ENCODE measurements at places on chromosomes 3 and 15.

GRCh38 chr3:13657660-13658435, 108.9 kb downstream of the FBLN2 start:
- peak; percentile 24 for DNase-seq

DNA sequence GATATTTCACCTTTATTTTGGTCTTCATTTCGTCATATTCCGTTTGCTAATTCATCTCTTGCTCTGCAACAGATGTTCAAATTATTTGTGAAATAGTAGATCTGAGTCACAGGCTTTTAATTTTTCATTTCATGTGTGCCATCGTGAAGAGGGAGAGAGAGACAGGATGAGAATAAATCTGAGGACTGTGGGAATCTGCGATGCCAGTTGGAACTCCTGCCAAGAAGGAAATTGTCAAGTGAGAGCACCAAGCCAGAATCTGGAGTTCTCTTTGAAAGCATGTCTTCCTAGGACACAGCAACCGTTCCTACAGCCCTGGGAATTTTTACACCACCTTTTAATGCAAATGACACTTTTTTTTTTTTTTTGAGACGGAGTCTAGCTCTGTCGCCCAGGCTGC, 48.8 kb downstream of the NSMCE3 start:
- no peak for DNase-seq

DNA sequence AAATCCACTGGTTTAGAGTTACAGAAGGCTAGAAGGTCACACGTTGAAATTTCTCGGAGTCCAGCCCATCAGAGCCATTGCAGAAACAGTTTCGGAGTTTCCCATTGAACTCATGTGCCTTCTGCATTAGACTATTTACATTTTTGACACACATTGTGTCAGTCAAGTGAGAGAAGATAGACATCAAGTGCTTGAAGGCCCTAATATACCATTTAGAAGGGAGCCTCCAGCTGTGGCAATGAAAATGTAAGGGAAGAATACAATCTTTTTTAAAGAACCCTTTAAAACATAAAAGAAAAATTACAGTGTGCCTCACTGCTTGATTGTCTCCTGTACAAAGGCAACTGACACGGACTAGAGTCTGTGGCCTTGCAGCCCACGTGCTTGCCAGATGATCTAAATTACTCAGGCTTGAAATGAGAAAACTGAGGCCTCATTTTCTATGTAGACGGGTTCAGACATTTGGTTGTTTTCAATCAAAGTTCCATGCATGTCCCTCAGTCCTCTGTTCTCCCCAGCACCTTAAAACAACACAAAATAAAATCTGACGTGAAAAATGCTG, 650.5 kb downstream of the ROBO2 start:
- no peak for DNase-seq

DNA sequence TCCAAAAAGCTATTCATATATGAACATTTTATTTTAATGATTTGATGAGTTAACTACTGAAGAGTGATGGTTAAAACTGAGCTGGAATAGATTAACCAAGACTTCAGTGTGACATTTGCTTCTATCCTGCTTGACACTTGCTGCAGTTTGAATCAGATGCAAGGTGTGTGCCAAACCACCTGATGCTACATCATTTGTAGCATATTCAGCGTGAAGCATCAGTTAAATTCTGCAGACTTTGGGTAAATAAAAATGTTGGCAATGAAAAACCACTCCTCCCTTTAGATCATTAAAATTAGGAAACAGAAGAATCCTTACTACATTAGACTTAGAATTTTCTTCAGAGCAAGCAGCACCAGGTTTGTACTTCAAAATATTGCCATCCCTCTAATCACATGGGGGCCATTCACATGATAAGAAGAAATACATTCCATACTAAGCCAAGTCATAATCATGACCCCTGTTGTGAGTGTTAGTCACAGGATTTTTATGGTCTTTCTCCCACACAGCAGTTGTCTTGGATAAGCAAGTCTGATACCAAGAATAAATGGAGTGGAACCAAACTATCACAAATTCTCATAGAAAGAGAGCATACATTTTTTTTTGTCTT, 160.7 kb upstream of the TNIK start:
- DNase-seq: peak; percentile 39

DNA sequence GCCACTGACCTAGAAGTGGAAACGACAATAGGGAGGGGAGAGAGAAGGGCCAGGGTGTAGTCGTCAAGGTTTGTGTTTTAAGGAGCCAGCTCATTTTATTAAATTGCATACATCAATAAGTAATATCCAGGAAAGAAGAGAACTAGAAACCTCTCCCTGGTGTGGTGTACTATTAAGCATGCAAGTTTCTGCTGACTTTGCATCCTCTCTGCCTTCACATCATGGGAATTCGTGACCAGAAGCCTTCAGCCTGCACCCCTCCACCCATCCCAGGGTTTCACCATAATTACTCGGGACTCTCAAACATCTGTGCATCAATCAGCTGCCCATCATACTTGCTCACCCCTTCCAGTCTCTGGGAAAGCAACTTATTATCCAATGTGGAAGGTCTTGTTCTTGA, 70.9 kb upstream of the UBE3A start:
- DNase-seq: no peak

GRCh38 chr3:196502775-196503195, 783 bp downstream of the RNF168 start:
- DNase-seq: peak; percentile 85

DNA sequence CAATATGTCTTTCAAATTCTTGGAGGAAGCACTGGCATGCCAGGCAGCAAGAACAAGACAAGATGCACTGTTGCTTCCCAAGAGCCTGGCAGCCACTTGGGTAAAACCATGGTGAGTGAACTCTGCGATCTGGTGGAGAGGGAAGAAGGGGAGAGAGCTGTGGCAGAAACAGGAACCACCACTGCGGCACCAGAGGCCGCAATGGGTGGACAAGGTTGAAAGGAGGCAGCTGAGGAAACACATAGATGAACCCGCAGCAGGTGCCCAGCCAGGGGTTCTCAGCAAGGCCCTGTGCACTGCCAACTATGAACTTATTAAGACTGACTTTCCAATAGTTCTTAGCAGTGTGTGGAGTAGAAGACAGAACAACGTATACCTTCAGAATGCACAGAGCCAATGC, 48.2 kb upstream of the CCDC54 start:
- no peak for DNase-seq

DNA sequence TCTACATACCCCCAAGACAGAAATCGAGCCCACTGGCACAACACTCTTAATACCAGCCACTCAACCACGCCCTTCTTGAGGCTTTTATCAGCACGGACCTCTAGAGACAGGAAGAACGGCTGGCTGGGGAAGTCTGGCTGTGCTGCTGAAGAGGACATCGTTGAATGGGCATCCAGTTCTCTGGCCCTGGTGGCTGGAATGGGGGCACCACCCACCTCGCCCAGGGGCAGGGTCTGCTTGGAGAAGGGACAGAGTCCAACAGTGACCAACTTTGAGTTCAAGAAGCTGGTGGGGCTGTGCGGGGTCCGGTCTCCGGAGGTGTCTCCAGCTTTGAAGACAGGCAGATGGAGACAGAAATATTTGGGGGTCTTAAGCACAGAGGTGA, 77.5 kb downstream of the ATP10A start:
- no peak for DNase-seq

GRCh38 chr15:59644756-59645155, 12.6 kb downstream of the GTF2A2 start:
- no peak for DNase-seq

- DNase-seq: no peak
Measured at GRCh38 chr3:187725224-187725623, 20.0 kb downstream of the BCL6 start.

DNA sequence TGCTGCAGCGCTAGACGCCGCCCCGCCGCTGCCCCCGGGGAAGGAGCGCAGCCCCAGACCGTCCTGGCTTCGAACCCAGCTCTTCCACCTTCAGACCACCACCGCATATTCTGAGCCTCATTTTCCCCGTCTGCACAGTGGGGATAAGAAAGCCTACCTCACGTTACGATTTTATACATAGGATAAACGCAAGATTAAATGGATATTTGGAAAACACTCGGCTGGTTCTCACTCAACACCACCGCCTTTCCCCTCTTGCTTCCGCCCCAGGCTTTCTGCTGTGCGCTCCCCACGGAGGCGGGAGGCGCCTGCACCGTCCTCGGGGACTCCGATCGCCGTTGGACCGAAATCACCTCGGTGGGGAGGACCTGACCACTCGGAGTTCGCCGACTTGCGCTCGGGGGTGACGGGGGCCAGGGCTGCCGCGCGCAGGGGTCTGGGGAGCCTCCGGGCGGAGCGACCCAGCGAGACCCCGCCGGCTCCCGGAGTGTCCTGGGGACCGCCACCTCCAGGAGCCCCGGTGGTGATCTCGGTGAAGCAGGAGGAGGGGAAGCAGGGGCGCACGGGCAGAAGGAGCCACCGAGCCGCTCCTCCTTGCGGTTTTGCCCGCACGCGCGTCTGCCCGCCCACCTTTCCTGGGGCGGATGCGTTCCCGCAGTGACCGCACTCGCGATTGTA, 4.0 kb downstream of the FBXL22 start:
- DNase-seq: peak; percentile 14

- DNase-seq: no peak
Measured at GRCh38 chr3:137692803-137693431, 71.2 kb upstream of the SOX14 start.

DNA sequence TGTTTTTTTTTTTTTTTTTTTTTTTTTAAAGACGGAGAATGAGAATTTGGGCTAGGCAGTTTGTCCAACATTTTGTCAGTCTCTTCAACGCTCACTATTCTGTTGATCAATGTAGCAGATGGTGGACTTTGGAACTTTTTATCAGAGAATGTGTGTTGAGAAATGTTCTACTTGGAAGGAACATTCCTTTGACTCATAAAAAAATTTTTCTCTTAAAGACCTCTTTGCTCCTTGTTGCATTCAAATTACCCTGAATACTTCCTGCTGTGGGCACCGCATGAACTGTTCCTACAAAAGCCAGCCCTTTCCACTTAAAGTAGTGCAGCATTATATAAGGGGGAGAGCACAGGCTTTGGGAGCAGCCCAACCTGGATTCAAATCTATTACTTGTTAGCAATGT, 182.9 kb downstream of the AKAP13 start:
- DNase-seq: peak; percentile 35

- DNase-seq: no peak
Measured at GRCh38 chr15:80970658-80971057, 19.0 kb downstream of the MESD start.

- peak; percentile 61 for DNase-seq
Measured at GRCh38 chr3:128343287-128344051, 123.2 kb downstream of the DNAJB8 start.

GRCh38 chr15:68080783-68081182, 26.7 kb downstream of the PIAS1 start:
- no peak for DNase-seq

GRCh38 chr15:39667382-39668127, 86.7 kb downstream of the THBS1 start:
- no peak for DNase-seq

- DNase-seq: no peak
Measured at GRCh38 chr3:158097081-158097592, 9.1 kb downstream of the SHOX2 start.

- no peak for DNase-seq
Measured at GRCh38 chr15:83498801-83499200, 51.7 kb downstream of the SH3GL3 start.

GRCh38 chr3:144586382-144586781, 614.8 kb downstream of the DIPK2A start:
- DNase-seq: peak; percentile 76

DNA sequence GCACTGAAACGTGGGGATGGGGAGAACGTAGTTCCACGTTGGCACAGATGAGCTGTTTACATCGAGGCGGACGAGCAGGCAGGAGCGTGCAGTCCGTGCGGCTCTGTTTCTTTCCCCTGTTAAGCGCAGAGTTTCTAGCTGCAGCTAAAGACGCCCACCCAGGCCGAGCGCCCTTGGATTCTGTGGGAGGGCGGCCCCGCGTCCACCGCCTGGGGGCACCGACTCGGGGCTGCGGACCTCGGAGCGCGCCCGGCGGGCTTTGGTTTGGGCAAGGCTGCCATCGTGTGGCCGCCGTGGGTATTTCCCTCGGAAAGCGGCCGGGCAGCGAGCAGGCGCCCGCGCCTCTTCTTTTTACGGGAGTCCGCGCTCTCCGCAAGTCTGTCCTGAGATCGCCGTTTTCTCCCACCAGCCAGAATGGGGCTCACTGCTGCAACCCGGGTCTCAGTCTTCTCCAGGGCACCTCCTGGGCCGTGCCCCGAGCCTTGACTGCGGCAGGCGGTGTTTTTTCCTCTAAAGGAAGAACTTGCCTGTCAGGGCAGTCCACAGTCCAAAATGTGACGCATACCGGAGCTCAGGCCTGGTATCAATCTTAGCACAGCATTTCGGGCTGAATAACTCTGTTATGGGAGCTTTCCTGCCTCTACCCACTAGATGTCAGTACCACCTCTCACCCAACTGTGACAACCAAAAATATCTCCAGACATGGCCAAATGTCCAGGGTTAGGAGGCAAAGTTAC, 219.9 kb upstream of the IGF1R start:
- peak; percentile 61 for DNase-seq

- peak; percentile 88 for DNase-seq
Measured at GRCh38 chr3:153051427-153052095, 110.5 kb upstream of the RAP2B start.

DNA sequence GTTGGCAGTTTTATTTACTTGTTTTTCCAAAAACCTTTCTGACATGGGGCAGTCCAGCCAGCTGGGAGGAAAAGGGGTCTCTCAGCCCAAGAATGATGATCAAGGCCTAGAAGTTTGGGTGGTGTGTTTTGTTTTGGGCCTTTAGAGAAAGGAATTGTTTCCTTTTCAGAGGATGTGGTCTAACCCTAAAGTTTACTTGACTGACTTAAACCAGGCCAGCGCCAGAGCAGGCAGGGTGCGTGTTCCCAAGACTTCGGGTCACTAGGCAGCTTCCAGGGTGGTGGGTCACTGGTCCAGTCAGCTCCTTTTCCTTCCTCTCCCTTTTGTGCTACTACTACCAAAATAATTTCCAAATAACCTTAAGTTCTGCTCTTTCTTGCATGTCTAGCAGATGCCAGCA, 4.9 kb downstream of the FLNB start:
- no peak for DNase-seq

DNA sequence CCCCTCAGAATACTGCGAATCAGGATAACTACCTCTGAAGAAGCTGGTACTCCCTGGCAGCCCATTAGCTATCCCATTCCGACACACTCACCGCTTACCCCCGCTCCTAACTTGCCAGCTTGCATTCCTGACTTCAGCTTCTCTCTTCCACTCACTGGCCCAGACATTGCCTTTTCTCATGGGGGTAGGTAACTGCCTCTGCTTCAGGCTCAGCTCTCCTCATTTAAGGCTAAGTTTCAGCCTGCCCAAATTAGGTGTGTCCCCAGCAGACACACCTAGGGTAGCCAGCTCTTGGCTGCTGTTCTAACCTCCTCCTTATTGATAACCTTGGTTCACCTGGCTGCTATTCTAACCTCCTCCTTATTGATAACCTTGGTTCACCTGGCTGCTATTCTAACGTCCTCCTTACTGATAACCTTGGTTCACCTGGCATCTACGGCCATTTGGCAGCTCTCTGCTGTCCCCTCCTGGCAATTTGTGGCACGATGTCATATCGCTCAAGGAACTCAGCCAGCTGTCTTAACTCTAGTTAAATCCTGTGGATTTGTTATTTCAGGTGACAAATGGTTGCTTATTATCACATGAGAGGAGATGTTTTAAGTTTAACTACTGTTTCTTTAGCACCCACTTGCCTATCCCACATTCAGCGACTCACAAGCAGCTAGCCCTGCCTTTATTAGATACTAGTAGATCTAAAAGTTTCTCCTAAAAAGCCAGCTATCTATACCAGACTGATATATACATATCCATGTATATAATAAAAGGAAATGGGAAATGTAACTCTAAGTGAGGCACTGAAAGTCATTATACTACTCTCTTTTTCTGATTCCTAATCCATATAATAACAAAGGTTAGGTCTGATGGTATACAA, 106.5 kb upstream of the ACP3 start:
- no peak for DNase-seq

All from fibroblast of upper back skin (primary cell).